Retinal pigment epithelial cell (primary cell): ENCODE measurements at places on chromosomes 13 and 19.

GRCh38 chr19:33514885-33515551, 6.6 kb downstream of the PEPD start:
- no peak for DNase-seq

- DNase-seq = no peak
Observed at GRCh38 chr19:405121-405965, 3.6 kb downstream of the C2CD4C start.

- DNase-seq = no peak
Observed at GRCh38 chr19:21610787-21611186, 105.4 kb downstream of the ZNF429 start.

GRCh38 chr19:13459351-13459750, 46.9 kb downstream of the CACNA1A start:
- no peak for DNase-seq

- DNase-seq = no peak
Observed at GRCh38 chr13:24181991-24182702, 21.6 kb downstream of the SPATA13 start.

- DNase-seq = no peak
Observed at GRCh38 chr13:21034603-21035191, 26.7 kb downstream of the LATS2 start.

- DNase-seq = no peak
Observed at GRCh38 chr13:73820285-73820684, 313.9 kb downstream of the KLF12 start.

GRCh38 chr13:45951166-45951565, 99.6 kb upstream of the SIAH3 start:
- no peak for DNase-seq

DNA sequence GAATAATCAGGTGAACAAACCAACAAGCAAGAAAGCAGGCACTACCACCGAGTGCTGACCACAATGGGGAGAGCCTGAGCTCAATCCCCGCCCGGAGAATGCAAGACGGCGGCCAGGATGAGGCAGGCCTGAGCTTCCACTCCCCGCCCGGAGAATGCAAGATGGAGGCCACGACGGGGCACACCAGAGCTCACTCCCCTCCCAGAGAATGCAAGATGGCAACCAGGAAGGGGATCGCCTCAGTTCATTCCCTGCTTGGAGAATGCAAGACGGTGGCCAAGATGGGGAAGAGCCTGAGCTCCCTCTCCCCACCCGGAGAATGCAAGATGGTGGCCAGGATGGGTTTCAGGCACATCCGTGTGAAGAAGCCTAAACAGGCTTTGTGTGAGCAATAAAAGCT, 24.7 kb upstream of the MIER2 start:
- DNase-seq = no peak
